ENCODE measurements at places on chromosomes 7 and 10. TPM values are rescaled to one million over a fixed set of nuclear protein-coding genes. Genes with fewer than 3 reads are reported as not detected.
A peak's percentile ranks its signal among the peaks of the same experiment; 100 is the strongest.

DNA sequence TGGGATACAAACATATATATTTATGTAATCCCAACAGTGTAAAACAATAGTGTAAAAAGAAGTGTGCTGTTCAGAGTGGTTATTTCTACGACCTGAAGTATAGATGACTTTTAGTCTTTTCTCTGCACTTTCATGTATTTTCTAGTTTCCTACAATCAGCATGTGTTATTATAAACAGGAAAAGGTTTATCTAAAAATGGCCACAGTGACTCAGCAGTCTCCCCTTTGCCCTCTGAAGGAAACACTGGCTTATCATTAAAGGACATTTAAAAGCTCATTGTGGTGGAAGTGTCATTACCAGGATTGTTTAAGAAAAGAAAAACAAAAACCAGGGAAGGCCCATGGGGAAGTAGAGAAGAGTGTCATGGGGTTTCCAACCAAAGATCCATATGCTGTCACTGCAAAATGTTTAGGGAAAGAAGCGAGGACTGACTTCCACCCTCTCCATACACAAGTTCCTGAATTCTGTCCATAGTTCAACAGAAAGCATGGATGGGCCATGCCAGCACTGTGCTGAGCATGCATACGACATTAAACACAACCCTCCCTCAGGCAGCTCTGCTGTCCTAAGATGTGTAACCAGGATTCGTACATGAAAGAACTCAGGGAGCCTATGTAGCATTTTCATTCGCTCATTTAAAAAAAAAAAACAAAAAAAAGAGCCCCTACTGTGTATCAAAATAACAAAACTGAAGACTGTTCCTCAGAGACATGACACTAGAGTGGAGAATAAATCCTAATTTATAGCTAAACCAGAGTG lies 10.2 kb downstream of the CYREN start:
- no peaks in the 10 kb centered on the region for H3K27me3 ChIP-seq
- no peak overlapping the region for H3K4me3 ChIP-seq
- H3K4me1 ChIP-seq = peaks cover 6% of the 10 kb centered on the region
- DNase-seq = peak; percentile 33
- H3K36me3 ChIP-seq = peaks cover 2% of the 10 kb centered on the region
- H3K27ac ChIP-seq = no peak overlapping the region

Gene SPACDR
- 2.6 TPM for total RNA-seq

DNA sequence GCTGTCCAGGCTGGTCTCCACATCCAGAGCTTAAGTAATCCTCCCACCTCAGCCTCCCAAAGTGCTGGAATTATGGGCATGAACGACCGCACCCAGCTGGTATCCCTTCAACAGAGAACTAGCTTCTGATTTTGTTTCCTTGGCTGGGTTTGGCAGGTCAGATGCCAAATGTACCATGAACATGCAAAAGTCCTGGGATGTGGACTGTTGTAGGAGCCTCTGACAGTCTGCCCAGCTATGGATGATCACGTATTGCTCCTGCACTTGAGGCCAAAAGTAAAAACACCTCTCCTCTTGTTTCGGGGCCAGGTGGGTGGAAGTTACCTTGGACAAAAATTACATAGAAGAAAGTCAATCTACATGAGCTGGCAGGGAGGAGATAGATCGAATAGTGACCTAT lies 699.5 kb downstream of the TYW1 start:
- H3K4me1 ChIP-seq = no peaks in the 10 kb centered on the region
- H3K27me3 ChIP-seq = no peaks in the 10 kb centered on the region
- H3K36me3 ChIP-seq = no peaks in the 10 kb centered on the region
- no peak overlapping the region for H3K4me3 ChIP-seq
- no peak for DNase-seq
- no peak overlapping the region for H3K27ac ChIP-seq

DNA sequence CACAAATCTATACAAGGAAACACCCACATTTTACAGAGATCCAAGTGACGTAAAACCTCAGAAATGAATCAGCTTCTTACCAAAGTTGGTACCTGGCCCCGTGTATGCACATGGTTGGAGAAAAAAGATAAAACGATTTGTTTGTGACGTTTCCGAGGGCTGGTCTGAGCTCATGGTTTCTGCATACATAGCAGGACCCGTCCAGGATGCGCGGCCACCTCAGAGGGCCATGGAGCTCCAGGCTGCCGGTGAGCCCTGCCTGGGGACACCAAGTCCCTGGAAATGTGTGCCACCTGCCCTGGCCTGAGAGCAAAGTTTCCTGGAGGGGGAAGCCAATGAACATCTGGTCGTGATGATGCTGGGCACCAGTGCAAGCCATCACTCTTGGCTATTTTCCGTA lies 402.6 kb upstream of the MKI67 start:
- DNase-seq = no peak
- H3K36me3 ChIP-seq = no peaks in the 10 kb centered on the region
- no peak overlapping the region for H3K4me3 ChIP-seq

Gene ADARB2
- total RNA-seq = 0.18 TPM

DNA sequence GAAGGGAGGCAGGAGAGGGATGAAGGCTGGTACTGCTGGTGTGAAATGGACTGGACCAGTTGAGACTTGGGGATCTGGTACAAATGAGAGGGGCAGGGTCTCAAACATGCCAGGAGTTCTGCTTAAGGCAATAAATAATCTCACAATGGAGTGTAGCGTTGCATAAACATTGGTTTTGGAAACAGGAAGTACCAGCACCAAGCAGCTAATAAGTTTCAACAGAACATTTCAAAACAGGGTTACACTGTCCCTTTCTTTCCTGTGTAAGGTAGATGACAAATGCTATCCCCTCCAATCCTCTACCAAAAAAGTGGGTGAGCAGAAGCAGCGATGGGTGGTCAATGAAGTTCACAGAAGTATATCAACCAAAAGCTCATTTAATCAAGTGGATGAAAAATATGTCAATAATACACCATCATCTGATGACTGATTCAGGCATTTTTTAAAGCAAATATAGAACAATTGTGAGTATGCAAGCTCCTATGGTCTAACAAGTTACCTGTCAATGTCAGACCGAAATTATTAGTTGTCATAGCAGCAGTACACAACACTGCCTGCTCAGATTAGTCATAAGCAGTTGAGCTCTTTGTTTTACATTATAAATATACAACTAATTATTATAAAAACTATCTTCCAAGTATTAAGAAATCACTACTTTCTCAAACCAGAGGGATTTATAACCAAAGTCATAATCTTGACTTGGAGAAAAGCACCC lies 220.0 kb downstream of the FAM107B start:
- peaks cover 15% of the 10 kb centered on the region for H3K4me1 ChIP-seq
- no peaks in the 10 kb centered on the region for H3K36me3 ChIP-seq
- no peaks in the 10 kb centered on the region for H3K27me3 ChIP-seq

- no peaks in the 10 kb centered on the region for H3K36me3 ChIP-seq
- no peak overlapping the region for H3K4me3 ChIP-seq
- H3K27me3 ChIP-seq = no peaks in the 10 kb centered on the region
- DNase-seq = peak; percentile 30
Measured at GRCh38 chr7:103120362-103120761, 28.5 kb downstream of the NAPEPLD start.

- no peak overlapping the region for H3K27ac ChIP-seq
- H3K36me3 ChIP-seq = no peaks in the 10 kb centered on the region
- no peaks in the 10 kb centered on the region for H3K27me3 ChIP-seq
- no peaks in the 10 kb centered on the region for H3K4me1 ChIP-seq
Measured at GRCh38 chr7:152544481-152544927, 108.7 kb upstream of the KMT2C start.

GRCh38 chr7:111517549-111517951 lies 44.7 kb downstream of the IMMP2L start:
- H3K36me3 ChIP-seq = no peaks in the 10 kb centered on the region
- DNase-seq = no peak
- H3K27ac ChIP-seq = no peak overlapping the region

Gene GNAT3
- not detected for total RNA-seq

GRCh38 chr10:120421250-120421649 lies 35.8 kb upstream of the PLPP4 start:
- no peaks in the 10 kb centered on the region for H3K36me3 ChIP-seq
- no peak for DNase-seq
- no peaks in the 10 kb centered on the region for H3K27me3 ChIP-seq
- H3K4me1 ChIP-seq = peaks cover 38% of the 10 kb centered on the region
- no peak overlapping the region for H3K27ac ChIP-seq

GRCh38 chr7:15323550-15323949 lies 238.3 kb downstream of the AGMO start:
- no peaks in the 10 kb centered on the region for H3K4me1 ChIP-seq
- no peak overlapping the region for H3K27ac ChIP-seq
- H3K36me3 ChIP-seq = no peaks in the 10 kb centered on the region
- H3K4me3 ChIP-seq = no peak overlapping the region

DNA sequence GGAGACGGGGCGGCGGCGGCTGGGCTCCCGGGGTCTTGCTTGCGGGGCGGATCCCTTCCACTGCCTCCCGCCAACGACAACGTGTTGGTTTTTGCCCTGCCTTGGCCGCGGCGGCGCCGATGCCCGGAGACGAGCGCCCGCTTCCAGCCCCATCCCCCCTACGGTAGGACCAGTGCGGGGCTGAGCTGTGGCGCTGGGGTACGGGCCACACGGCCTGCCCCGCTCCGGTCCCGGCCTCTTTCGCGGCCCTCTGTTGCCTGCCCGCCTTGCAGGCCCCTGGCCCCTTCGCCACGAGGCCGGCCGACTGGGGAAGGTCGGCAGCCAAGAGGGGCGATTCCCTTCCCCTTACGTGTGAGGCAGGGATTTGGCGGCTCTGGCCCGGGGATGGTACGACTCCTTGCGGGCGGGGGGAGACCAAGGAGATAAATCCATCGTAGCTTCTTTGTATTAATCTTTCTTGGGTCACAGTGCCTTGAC lies 488 bp downstream of the EIF4H start:
- peaks cover 38% of the 10 kb centered on the region for H3K4me1 ChIP-seq
- peak overlapping the region; percentile 91 for H3K4me3 ChIP-seq
- H3K27me3 ChIP-seq = no peaks in the 10 kb centered on the region
- DNase-seq = peak; percentile 61
- peak overlapping the region; percentile 92 for H3K27ac ChIP-seq
- H3K36me3 ChIP-seq = peaks cover 13% of the 10 kb centered on the region

- H3K4me3 ChIP-seq = no peak overlapping the region
- H3K36me3 ChIP-seq = no peaks in the 10 kb centered on the region
- DNase-seq = no peak
- H3K27ac ChIP-seq = no peak overlapping the region
- no peaks in the 10 kb centered on the region for H3K27me3 ChIP-seq
Measured at GRCh38 chr10:25465582-25466372, 291.0 kb downstream of the GPR158 start.

Gene PHKG1
- total RNA-seq = not detected

DNA sequence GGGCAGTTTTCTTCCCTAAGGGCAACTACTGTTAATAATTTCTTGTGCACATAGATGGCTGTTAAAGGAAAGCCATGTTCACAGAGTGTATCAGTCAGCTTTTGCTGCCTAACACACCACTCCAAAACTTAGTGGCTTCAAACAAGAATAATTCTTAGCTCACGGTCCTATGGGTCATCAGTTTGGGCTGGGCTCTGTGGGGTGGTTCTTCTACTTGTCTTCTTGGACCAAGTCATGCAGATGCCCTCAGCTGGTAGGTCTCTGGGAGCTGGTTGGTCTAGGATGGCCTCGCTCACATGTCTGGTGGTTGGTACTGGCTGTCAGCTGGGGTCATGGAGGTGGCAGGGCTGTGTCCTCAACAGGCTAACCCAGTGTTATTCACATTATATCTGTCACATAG lies 39.6 kb downstream of the TBATA start:
- no peak for DNase-seq
- no peak overlapping the region for H3K4me3 ChIP-seq
- H3K27ac ChIP-seq = no peak overlapping the region

- peaks cover 6% of the 10 kb centered on the region for H3K36me3 ChIP-seq
- H3K27me3 ChIP-seq = no peaks in the 10 kb centered on the region
- peak overlapping the region; percentile 73 for H3K27ac ChIP-seq
- H3K4me1 ChIP-seq = peaks cover 13% of the 10 kb centered on the region
- peak overlapping the region; percentile 53 for H3K4me3 ChIP-seq
Measured at GRCh38 chr7:114944745-114945625, 23.1 kb downstream of the MDFIC start.

DNA sequence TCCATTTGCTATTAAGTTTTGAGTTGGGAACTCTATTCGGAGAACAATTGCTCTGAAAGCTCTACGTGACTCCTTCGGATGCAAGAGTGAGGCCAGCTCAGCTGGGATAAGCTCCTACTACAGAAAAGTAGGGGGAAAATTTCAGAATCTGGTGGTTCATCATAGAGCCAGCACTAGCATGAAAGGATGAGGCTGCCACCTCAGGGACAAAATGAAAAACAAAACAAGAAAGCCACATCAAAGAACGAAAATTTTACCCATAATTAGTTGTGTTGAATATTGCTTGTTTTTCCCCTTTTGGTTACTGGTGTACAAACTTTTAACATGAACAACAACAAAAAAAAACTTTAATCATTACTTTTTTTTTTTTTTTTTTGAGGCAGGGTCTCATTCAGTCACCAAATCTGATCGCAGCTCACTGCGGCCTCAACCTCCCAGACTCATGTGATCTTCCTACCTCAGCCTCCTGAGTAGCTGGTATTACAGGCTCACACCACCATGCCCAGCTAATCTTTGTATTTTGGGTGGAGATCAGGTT lies 39.7 kb upstream of the NFE2L3 start:
- DNase-seq = no peak
- no peaks in the 10 kb centered on the region for H3K36me3 ChIP-seq
- no peak overlapping the region for H3K4me3 ChIP-seq
- no peaks in the 10 kb centered on the region for H3K4me1 ChIP-seq
- no peak overlapping the region for H3K27ac ChIP-seq

GRCh38 chr10:89390476-89391225 lies 1.8 kb upstream of the IFIT1 start:
- no peak overlapping the region for H3K4me3 ChIP-seq
- peaks cover 11% of the 10 kb centered on the region for H3K4me1 ChIP-seq
- DNase-seq = no peak
- H3K36me3 ChIP-seq = no peaks in the 10 kb centered on the region

DNA sequence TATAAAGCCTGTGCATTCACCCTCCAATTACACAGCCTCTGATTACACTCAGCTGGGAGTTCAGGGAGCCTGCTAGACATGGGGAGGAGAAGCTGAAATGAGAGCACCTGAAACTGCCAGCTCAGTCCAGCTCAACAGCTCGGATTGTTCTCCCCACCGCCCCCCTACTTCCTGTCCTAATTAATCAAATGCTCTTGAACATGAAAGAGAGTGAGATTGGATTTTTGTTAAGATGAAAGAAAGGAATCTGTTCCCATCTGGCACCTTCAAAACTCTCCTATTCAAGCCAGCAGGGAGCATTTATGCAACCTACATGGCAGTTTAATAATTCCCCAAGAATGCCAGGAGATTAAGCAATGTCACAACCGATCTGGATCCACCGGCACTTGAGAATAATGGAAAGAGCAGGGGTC lies 98.0 kb downstream of the NPSR1 start:
- H3K27ac ChIP-seq = no peak overlapping the region
- no peak overlapping the region for H3K4me3 ChIP-seq
- H3K27me3 ChIP-seq = peaks cover 2% of the 10 kb centered on the region
- peak; percentile 56 for DNase-seq
- H3K36me3 ChIP-seq = no peaks in the 10 kb centered on the region

- no peak overlapping the region for H3K27ac ChIP-seq
- H3K4me1 ChIP-seq = peaks cover 14% of the 10 kb centered on the region
- H3K4me3 ChIP-seq = no peak overlapping the region
- DNase-seq = no peak
- no peaks in the 10 kb centered on the region for H3K27me3 ChIP-seq
- no peaks in the 10 kb centered on the region for H3K36me3 ChIP-seq
Measured at GRCh38 chr10:109994711-109995577, 12.8 kb upstream of the ADD3 start.

All from astrocyte (in vitro differentiated cells and primary cell).